ENCODE measurements at places on chromosomes 3 and 15. TPM values are rescaled to one million over a fixed set of nuclear protein-coding genes. Genes with fewer than 3 reads are reported as not detected.
A peak's percentile ranks its signal among the peaks of the same experiment; 100 is the strongest.

DNA sequence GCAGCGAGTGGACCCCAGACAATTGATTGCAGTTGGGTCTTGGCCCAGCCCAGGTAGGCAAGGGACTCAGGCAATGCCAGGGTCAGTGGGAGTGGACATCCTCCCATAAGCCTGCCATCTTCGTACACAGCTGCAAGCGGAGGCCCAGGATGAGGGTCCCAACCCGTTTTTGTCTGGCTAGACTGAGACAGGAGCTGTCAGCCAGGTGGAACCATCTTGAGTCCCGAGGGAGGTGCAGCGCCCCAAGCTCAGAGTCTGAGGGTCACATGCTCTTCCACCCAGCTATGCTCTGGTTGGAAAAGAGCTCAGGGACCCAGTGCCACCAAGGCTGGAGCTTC, 22.6 kb upstream of the IP6K2 start:
- DNase-seq: no peak

CPN2 gene
- 0.10 TPM for total RNA-seq

- no peak for DNase-seq
Measured at GRCh38 chr3:114606336-114606735, 312.5 kb downstream of the TIGIT start.

DNA sequence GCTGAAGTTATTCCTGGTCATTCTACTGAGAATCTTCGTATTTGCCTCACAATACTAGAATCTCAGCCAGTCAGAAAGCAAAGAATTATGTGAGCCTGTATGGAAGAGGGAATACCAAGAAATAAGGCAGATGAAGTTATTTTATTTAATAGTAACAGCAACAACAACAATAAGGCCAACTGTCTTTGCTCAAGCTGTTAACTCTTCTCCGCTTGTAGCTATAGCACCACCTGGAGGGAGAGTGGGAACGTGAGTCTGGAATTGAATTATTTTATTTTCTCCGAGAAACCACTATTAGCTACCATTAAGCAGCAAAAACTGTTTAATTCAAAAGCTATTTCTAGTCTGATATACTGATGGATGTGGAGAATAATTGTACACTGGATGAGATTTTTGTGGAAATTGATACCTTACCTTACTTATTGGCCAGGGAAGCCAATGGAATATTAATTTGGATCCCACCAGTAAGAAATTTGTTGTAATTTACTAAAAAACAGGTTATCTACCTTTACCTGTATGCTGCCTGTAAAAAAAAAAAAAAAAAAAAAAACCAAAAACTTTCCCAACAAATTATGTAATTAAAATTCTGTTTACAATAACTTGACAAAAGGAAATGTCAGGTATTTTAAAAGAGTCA, 50.1 kb downstream of the CALML4 start:
- peak; percentile 49 for DNase-seq

ARF4 gene
- total RNA-seq: 554 TPM

- DNase-seq: peak; percentile 91
Measured at GRCh38 chr3:11168881-11169805, 14.8 kb downstream of the HRH1 start.

TIPARP gene
- total RNA-seq: 155 TPM
